Left colon (tissue), 2 donors: ENCODE measurements at places on chromosomes 13 and 19. TPM values are rescaled to one million over a fixed set of nuclear protein-coding genes. Genes with fewer than 3 reads are reported as not detected.

CEACAM21 gene
- not detected for total RNA-seq

DNA sequence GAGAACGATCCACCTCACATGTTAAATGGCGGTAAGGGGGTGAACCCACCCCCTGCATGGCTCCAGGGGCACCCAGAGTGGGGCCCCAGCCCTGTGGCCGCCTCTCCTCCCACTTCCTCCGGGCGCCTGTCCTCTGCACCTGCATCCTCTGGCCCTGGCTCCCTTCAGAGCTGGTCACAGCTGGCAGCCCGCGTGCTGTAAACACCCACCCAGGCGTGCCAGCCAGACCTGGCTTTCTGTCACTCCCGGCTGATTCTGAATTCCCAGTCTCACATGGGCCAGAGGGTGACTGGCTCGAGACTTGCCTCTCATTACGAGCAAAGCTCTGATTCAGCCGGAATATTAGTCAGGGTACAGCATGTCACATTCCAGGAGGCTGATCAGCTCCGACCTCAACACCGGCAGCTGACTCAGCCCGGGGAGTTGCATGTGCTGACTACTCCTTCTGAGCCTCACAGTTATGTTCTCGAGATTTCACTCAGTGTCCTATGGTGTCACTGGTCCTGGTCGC is 75.1 kb downstream of the GNG7 start:
- DNase-seq, result peak; percentile 63

MBD3L3 gene
- not detected for total RNA-seq

DNA sequence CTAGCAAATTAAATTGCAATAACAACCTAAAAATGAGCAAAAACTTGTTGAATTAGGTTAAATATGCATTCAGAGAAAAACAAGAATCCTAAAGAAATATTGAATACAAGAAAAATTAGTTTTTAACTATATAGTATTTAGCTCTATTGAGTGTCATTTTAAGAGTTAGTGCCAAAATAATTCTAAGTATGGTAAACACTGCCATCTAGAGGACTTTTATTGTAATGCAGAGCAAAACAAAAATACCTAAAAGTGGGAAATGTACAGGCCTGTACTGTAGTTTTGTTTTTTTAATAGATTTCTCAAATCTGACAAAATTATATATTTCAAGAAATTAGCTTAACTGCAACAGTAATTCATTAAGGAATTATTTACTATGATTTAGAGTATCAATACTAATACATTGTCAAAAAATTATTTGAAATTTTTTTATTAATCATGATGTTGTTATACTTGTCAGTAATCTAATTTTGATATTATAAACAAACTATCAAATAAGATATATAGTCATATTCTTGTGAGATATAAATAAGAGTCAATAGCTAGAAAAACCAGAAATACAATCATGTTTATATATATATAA is 8.2 kb upstream of the PCDH9 start:
- DNase-seq, result no peak
